CD8-positive, alpha-beta T cell (primary cell): ENCODE measurements at places on chromosomes 11 and 22. TPM values are rescaled to one million over a fixed set of nuclear protein-coding genes. Genes with fewer than 3 reads are reported as not detected.

- DNase-seq = no peak
Measured at GRCh38 chr11:28338371-28338770, 230.2 kb downstream of the METTL15 start.

DNA sequence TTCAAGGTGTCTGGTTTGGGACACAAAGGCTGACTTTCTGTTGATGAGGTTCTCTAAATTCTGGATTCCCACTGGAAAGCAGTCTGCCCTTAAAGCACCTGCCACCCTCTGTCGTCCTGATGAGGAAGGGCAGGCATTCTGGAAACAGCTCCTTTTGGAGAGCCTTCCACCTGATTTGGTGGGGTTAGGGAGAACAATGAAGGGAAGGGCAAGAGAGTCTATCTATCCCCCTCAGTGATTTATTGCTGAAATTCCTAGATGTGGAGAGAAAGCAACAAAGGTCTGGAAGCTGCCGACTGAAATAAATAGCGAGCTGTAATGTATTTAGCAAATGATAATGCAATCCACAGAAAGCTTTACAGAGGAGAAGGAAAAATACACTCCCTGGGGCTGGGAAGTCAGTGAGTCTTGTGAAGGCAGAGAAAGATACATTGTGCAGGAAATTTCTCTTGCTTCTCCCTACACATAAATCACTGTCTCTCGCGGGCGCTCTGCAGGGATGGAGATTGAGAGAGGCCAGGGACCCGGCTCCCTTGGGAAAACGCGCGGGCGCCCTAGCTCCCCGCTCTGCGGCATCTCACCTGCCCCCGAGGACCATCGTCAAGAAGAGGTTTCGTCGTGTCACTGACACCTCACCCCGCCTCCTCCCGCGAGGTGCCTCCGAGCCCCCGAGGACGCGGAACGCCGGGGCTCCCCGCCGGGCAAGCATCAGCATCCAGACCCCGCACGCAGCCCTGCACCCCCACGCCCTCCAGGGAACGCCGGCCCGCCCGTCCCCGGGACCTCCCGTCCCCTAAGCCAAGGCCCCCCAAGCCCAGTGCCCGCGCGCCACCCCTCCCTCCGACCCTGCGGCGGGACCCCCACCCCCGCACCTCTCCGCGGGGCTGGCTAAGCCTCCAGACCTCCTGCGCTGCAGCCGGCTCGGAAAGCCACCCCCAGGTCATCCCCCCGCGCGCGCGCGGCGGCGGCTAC lies 673 bp downstream of the CDON start:
- DNase-seq = peak; percentile 50

DNA sequence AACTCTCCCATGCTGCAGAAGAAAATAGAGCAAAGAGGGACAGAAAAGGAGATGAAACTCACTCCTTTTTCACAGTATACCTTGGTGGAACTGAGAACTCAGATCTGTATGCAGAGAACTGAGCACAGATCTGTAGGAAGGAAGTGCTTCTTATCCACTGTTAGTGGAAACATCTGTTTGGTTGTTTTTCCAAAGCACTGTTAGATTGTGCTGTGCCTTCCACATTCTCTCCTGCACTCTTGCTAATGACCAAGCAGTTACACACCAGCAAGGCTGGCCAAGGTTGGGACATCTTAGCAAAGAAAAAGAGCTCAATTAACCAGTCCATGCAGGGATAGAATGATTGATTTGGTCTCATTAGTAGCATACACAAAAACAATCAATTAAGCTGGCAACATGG lies 20.1 kb upstream of the SIK2 start:
- no peak for DNase-seq

GRCh38 chr11:88089134-88089533 lies 86.1 kb downstream of the RAB38 start:
- DNase-seq = no peak

Gene MYEOV
- 0.57 TPM for total RNA-seq

DNA sequence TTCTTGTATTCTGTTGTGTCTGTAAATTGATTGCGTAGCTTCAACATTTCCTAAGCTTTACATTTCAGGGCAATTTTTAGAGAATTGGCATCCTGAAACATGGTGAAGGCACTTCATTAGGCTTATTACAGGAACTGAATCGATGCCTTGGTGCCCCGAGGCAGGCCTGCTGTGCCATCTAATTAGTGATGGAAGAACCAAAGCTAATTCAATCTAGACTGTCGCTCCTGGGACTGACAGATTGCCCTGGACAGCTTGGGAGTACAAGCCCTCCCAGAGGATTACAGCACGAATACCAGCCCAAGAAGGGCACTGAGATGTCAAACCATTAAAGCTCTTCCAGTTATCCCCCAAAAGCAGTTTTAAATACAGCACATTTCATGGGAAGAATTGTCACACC lies 243.2 kb upstream of the ZC3H12C start:
- DNase-seq = no peak

Gene MMP12
- not detected for total RNA-seq

- no peak for DNase-seq
Measured at GRCh38 chr11:101031713-101032112, 97.9 kb downstream of the PGR start.

Gene TBCEL
- total RNA-seq = 14.6 TPM

- peak; percentile 87 for DNase-seq
Measured at GRCh38 chr11:44727373-44728287, 868 bp downstream of the TSPAN18 start.

Gene KIRREL3
- total RNA-seq = not detected

- DNase-seq = no peak
Measured at GRCh38 chr11:57658023-57658361, 430 bp downstream of the CLP1 start.

GRCh38 chr11:1785749-1786413 lies 22.2 kb upstream of the CTSD start:
- no peak for DNase-seq

GRCh38 chr11:114080219-114080618 lies 20.7 kb downstream of the ZBTB16 start:
- DNase-seq = peak; percentile 62

Gene B3GAT3
- total RNA-seq = 44.0 TPM

Gene HTR3A
- total RNA-seq = not detected

GRCh38 chr11:47329987-47330931 lies 22.2 kb downstream of the MYBPC3 start:
- DNase-seq = peak; percentile 19

- peak; percentile 56 for DNase-seq
Measured at GRCh38 chr22:25081409-25081824, 118.2 kb upstream of the CRYBB3 start.

- peak; percentile 49 for DNase-seq
Measured at GRCh38 chr11:3341298-3341697, 37.6 kb downstream of the ZNF195 start.

Gene DDTL
- total RNA-seq = not detected

DNA sequence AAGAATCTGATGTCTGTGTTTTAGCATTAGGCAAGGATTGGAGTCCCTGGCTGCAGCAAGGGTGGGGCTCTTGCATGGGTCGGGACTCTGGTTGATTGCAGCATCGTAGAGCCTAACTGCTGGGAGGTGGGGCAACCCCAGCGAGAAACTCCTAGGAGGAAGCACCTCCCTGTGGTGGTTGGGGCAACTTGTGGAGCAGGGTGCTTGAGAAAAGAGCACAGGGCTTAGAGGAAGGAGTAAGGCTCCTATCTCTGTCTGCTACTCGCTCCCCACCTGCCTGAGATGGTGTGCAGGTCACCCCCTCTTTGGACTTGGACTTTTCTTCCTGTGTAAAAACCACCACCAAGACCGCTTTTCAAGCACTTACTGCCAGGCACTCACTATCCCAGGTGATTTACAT lies 15.6 kb downstream of the SREBF2 start:
- no peak for DNase-seq

Gene DBX1
- not detected for total RNA-seq

GRCh38 chr22:46057246-46058090 lies 80.5 kb upstream of the WNT7B start:
- no peak for DNase-seq

GRCh38 chr11:131077340-131077739 lies 161.1 kb upstream of the SNX19 start:
- DNase-seq = no peak

DNA sequence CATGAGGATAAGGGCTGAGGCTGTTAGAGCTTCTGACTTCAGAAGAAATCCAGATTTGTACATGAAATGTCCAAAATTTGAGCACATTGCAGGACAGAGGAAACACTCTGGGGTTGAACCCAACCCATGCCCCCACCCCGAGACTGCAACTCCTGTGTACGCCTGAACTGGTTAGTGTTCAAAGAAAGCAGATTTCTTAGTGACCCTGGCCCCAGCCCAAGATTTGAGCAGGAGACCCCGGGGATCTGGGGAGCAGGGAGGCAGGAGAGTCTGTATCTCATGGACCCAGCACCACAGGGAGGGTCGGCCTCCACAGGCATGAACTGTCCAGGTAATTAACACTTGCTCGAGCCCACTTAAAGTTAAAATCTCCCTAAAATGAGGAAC lies 69.3 kb upstream of the WNT7B start:
- DNase-seq = no peak

GRCh38 chr22:20319041-20319744 lies 667 bp downstream of the DGCR6L start:
- DNase-seq = no peak

DNA sequence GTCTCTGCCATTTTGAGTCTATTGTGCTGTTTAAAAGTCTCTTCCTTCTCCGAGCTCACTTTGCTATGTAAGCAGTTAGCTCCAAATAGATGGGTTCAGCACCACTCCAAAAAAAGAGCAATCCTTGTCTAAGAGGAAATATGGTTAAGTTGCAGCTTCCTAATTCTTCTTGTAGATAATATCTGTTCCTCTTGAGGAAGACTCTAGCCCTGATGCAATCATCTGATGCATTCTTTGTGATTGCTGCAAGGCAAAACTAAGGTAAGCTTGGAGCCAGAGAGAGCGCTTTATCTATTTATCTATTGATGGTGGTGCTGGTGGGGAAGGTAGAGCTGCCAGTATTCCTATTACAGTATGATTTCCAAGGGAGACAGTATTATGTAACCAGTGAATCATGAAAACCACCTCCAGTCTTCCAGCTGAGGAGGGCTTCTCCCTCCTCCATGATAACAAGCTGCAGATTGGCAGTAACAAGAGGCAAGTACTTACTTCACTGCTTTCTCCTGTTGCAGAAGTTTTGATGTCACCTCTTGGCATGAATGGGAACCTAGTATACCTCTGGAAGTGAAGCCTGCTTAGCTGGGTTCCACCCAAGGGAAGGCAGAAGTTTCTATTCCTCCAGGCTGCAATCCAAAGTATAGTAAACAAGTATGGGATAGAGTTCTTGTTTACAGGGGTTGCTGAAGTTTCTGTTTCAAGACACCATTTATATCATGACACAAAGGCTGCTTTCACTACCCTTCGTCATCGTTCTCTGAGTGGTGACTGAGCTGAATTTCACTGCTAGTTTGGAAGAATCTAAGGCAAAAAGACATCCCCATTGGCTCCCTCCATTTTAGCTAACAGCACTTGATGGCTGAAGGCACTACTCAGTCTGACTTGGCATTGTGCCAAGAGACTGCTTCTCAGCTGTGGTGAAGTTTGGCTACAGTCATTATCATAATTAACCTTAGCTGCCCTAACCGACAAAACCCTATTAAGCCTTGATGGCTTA lies 49.7 kb downstream of the FDX1 start:
- DNase-seq = no peak

- no peak for DNase-seq
Measured at GRCh38 chr22:35861451-35861850, 143.8 kb downstream of the APOL5 start.

Gene RIMBP3B
- 0.17 TPM for total RNA-seq

DNA sequence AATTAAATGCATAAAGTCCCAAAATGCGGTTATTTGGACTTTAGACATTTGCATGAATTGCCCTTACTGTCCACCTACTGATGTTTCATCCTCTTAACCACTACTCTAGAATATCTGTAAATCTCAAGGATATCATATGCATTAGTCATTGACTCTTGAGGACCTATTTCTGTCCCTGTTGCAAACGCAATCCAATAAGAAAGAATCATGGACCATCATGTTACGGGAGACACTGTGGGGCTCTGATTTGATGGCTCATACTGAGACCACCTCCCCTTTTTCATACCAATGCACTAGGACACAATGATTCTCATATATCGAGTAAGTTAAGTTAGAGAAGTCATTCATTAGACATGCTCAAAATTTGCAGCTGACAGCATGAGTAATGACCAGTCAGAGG lies 14.4 kb downstream of the POU2AF2 start:
- no peak for DNase-seq

- no peak for DNase-seq
Measured at GRCh38 chr11:102456381-102456780, 3.8 kb upstream of the TMEM123 start.

- DNase-seq = no peak
Measured at GRCh38 chr11:113528982-113529381, 53.8 kb upstream of the DRD2 start.

- no peak for DNase-seq
Measured at GRCh38 chr11:19187833-19188258, 13.9 kb downstream of the CSRP3 start.

GRCh38 chr11:107457205-107457557 lies 444 bp downstream of the CWF19L2 start:
- no peak for DNase-seq

DNA sequence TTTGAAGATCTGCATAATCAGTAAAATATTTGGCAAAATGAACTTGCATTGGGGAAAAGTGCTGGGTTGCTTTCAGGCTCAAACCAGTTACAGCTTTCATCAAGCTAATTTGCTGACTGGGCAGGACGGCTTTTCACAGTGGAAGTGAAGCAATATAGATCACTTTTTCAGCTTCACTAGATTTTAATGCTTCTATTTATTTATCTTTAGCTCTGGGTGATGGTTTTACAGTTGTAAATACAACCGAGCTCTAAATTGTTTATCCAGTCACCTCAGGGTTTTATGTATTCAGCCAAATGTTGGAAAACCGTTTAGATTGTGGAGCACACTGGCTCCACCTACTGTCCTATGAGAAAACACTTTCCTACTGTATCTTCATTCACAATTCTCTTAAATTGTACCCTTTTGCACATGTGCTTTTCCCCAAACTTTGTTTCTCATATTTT lies 58.2 kb downstream of the ACER3 start:
- DNase-seq = no peak

Gene ANGPTL5
- total RNA-seq = not detected

DNA sequence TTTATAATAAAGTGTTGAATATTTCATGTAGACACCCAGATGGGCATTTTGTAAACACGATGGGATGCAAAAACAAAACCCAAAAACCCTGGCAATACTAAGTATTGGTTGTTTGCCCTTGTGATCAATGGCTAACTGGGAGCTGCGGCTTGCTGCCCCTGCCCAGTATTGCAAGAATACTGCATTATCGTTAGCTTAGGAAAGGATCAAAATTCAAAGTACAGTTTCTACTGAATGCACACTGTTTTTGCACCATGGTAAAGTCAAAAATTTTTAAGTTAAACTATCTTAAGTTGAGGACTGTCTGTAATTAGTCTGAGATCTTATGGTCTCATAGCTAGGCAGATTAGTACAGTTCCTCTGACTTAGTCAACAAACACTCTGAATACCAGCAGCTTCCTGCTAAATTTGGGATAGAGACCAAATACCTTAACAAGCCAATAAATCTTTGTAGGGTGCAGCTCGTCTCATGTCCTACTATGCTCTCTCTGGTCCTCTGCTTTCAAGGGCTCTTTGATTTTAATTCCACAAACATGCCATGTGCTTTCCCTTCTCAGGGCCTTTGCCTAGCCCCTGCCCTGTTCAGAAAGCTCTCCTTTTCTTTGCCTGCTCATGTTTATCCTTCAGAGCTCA lies 4.0 kb downstream of the CCDC90B start:
- no peak for DNase-seq
